Stimulated activated CD4-positive, alpha-beta T cell treated with anti-CD3 and anti-CD28 coated beads, Interleukin-1b, Interleukin-23, amount 100 ng/mL, for 1 hour (primary cell): ENCODE measurements at places on chromosomes 7 and 10.

DNA sequence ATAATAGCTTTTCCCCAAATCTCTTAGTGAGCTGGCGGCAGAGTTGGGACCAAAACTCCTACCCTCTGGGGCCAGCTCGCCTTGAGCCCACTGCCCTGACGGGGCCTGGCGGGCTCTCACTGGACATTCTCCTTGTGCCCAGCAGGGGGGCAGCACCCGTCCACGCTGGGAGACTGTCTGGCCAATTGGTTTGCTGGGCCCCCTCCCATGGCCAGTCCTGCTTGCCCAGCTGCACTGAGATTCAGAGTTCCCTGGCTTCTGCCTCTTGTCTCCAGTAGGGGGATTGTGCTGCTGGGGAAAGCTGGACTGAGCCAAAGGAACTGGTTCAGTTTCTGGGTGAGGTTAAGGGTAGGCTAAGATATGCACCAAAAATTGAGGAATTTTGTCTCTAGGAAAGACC lies 59.8 kb downstream of the RAMP3 start:
- no peak for DNase-seq

DNA sequence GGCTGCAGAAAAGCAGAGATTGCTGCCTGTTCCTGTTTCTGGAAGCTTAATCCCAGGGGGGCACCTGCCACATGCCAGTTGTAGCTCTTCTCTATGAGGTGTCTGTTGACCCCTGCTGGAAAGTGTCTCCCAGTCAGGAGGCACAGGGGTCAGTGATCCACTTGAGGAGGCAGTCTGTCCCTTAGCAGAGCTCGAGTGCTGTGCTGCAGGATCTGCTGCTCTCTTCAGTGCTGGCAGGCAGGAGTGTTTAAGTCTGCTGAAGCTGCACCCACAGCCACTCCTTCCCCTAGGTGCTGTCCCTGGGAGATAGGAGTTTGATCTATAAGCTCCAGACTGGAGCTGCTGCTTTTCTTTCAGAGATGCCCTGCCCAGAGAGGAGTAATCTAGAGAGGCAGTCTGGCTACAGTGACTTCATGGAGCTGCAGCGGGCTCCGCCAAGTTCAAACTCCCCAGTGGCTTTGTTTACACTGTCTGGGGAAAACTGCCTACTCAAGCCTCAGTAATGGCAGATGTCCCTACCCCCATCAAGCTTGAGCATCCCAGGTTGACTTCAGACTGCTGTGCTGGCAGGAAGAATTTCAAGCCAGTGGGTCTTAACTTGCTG lies 57.6 kb upstream of the CROT start:
- no peak for DNase-seq

DNA sequence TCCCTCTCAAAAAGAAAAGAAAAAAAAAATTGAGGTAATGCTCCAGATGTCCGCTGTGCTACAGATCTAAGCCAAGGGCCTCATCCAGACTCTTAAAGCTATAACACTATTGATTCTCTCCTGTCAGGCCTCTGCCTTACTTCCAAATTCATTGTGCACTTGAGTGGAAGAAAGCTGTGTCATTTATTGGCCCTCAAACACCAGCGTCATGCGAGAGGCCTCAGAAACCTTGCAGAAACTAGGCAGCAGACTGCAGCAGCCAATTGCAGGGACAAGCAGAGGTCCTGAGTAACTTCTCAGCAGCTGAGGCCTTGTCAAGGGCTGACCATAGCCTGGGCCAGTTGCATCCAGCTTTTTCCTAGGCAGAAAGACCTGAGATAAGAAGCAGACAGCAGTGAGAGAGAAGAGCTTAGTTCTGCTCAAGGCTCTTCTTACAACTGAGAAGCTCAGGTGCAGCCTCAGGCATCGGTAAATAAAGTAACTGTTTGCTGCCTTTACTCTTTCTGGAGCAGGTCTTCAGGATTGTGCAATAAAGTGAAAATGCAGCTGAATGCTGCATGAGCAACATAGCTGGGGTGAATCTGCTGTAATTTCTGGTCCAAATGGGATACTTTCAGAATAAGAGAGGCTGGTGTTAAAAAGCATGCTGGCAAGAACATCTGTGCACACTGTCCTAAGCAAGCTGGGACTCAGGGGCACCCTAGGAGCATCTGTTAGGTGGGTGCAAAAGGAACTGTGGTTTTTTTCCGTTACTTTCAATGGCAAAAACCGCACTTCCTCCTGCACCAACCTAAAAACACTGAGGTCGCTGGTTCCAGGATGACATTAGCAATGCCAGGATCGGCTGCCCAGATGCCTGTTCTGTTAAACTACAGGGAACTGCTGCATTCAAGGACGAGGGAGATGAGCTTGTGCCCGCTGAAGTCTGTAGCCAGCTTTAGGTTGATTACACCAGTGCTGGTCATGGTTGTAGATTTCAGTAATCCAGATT lies 181.8 kb upstream of the PFKP start:
- no peak for DNase-seq

GRCh38 chr7:139566075-139566474 lies 42.6 kb downstream of the CLEC2L start:
- no peak for DNase-seq

- no peak for DNase-seq
Measured at GRCh38 chr7:108328174-108328651, 128.0 kb downstream of the NRCAM start.

- DNase-seq, result no peak
Measured at GRCh38 chr7:69508736-69509135, 89.5 kb upstream of the AUTS2 start.

DNA sequence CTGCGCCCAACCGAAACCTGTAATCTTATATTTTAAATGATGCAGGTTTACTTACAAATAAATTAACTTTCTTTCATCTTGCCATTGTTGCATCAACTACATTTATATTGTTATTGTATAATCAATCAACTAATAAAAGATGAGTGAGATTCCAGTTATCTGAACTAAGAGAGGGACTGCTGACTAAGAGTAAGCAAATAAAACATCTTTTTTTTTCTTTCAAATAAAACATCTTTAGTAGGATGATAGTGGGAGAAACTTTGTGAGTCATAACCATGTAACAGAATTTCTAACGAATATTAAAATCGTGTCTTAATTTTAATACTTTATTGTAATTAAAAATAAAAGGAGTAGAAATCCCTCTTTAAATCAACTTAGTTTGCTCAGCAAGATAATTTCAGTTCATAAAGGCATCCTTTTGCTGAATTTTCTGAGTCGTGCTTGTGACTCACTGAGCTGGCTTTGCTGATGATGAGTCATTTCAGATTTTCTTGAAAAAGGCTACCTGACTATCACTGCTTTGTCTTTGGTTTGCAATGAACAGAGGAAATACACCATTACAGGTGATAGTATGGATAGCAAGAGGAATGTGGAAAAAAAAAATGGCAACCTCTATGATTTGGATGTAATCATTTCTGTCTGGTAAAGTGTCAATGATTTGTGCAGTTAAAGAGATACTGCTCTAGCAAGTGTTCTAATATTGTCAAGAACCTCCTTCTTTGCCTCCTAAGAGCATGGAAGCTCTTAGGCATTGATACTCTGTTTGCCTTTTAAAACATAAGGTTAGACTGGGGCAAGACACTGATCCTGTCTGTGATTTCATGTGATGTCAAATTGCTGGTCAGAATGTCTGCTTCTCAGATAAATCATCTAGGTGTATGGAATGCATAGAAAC lies 119.5 kb downstream of the GPR158 start:
- no peak for DNase-seq

DNA sequence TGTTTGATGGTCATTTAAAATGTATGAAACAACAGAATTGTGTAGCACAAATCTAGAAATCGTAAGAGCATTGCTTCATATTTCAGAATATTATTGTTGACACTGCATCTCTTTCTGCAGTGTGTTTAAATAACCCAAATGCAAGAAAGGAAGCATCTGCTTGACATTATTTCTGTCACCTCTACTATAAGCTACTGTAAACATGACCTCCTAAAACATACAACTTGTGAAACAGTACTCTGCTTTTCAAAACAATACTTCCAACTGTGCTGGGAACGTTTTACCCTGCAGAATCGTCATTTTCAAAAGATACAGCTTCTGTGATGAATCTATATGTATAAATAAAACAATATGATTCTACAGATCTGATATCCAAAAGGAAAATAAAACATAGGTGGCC lies 82.0 kb downstream of the RNF133 start:
- no peak for DNase-seq

DNA sequence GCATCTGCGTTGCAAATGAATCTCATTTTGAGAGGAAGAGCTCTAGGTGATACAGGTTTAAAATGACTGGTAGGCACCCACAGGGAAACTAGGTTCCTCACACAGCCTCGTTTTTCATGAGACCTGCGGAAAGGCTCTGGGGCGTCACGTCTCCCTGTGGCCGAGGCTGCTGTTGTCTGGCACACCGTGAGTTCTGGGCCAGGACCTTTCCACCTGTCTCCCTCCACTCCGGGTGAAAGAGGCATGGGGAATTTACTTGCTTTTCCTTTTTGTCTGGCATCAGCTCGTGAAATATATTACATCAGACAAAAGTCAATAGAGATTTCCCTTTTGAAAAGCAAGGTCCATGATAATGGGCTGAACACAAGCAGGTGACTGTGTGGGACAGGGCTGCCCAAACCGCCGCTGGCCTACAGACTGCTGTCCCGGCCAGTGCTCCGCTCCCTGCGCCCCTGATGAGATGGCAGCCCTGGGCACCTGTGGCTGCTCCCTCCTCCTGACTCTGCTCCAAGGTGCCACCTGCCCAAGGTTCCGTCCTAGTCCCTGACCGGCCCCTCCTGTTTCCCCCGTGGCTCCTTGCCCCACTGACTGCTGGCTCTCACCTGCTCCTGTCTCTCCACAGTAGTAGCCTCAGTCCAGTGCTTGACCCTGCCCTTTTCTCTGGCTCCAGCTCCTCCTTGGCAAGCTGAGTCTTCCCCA lies 109.6 kb downstream of the NKX6-2 start:
- no peak for DNase-seq

DNA sequence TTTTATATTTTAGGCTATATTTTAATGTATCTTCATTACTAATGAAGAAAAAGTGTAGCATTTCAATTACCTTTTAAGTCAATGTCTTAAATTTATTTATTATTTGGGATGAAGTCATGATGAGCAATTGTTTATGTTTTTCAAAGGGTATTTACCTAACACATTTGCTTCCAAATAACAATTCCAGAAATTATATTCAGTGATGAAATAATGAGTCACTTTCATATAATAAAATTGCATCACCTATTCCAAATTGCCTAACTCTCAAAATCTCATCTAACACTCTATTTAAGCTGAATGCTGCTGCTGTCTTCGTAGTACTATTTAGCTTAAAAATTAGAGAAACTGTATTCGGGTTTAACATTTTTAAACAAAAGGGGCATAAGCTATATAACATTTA lies 97.7 kb downstream of the PRKG1 start:
- no peak for DNase-seq

DNA sequence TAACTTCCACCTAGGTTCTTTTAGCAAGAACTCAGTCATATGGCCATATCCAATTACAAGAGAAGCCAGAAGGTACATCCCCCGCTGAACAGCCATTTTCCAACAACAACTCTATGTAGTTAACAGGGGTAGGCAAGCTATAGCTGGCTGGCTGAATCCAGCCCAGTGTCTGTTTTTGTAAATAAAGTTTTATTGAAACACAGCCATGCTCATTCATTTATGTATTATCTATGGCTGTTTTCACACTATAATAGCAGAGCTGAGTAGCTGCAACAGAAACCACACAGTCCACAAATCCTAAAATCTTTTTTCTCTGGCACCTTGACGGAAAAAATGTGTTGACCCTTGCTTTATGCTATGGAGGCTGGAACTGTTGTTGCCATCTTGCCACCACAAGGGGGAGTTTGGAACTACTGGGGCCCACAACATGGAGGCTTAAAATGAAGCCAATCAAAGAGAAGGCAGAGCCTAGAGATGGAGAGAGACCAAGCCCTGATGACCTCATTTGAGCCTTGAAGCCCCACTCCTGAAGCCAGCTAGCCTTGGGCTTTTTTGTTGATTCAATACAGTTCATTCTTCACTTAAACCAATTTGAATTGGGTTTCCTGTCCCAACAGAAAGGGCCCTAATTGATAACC lies 33.3 kb upstream of the XPNPEP1 start:
- no peak for DNase-seq

DNA sequence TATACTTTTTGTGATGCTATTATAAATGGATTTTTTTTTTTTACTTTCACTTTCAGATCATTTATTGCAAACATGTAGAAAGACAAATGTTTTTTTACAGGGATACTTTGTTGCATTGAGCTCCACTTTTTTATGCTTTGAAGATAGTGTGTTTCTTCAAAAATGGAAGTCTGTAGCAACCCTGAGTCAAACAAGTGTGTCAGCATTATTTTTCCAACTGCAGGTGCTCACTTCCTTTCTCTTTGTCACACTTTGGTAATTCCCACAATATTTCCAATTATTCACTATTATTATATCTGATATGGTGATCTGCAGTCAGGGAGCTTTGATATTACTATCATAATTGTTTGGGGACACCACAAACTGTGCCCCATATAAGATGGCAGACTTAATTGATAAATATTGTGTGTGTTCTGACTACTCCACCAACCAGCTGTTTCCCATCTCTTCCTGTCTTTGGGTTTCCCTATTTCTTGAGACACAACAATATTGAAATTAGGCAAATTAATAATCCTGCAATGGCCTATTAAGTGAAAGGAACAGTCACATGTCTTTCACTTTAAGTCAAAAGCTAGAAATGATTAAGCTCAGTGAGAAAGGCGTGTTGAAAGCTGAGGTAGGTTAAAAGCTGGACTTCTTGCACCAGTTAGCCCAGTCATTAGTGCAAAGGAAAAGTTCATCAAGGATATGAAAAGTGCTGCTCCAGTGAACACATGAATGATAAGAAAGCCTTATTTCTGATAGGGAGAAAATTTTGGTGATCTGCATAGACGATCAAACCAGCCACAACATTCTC lies 231.3 kb upstream of the SH2B2 start:
- DNase-seq, result no peak

DNA sequence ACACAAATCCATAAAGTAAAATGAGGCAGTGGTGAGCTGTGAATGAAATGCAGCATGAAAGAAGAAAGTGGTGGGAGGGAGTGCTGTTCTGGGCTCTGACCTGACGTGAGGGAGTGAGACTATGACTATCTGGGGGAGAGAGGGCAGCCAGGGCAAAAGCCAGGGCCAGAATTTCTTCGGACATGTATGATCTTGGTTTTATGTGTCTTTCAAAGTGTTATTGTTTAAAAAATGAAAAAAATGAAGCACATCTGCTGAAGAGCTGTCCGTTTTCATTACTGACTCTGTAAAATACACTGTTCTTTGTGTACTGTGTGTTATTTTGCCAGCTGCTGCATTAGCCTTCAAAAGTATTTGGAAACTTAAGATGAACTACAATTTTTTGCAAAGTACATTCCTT lies 70.2 kb upstream of the KLF14 start:
- no peak for DNase-seq

- no peak for DNase-seq
Measured at GRCh38 chr7:34982371-34983019, 54.8 kb downstream of the DPY19L1 start.

DNA sequence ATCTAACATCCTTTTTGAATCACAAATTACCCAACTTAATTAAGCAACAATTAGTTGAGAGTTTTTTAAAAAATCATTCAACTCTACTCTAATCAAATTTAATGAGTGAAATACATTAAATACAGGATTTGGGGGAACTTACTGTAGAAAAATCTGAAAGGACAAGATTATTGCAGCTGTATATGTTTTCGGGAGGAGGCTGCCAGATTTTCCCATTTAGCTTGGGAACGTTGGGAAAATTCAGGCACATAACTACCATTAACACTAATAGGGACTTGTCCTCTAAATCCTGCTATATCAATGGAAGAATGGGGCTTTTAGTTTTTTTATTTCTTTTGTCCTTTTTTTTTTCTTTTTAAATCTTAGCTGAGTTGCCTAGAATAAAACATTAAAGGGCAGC lies 691.4 kb upstream of the FZD8 start:
- no peak for DNase-seq

- no peak for DNase-seq
Measured at GRCh38 chr10:124829447-124830115, 28.0 kb downstream of the ABRAXAS2 start.
